CD8-positive, alpha-beta memory T cell (primary cell): ENCODE measurements at places on chromosomes 7 and 10.

DNA sequence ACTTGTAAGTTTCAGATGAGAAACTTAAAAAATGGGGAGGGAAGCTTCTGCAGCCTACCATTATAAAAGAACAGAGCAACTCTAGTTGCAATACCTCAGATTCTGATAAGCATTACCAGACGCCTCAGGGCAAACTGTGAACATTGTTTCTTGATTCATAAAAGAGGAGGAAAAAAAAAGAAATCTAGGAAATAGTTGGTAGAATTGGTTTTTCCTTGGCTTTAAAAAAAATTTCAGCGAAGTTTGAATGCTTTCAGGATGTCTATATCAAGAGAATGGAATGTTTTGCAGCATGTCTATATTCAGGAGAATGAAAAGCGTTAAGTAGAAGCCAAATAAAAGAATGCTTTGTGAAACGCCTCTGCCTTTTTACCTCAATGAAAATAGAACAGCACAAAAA, 17.5 kb upstream of the ANLN start:
- DNase-seq, result no peak

DNA sequence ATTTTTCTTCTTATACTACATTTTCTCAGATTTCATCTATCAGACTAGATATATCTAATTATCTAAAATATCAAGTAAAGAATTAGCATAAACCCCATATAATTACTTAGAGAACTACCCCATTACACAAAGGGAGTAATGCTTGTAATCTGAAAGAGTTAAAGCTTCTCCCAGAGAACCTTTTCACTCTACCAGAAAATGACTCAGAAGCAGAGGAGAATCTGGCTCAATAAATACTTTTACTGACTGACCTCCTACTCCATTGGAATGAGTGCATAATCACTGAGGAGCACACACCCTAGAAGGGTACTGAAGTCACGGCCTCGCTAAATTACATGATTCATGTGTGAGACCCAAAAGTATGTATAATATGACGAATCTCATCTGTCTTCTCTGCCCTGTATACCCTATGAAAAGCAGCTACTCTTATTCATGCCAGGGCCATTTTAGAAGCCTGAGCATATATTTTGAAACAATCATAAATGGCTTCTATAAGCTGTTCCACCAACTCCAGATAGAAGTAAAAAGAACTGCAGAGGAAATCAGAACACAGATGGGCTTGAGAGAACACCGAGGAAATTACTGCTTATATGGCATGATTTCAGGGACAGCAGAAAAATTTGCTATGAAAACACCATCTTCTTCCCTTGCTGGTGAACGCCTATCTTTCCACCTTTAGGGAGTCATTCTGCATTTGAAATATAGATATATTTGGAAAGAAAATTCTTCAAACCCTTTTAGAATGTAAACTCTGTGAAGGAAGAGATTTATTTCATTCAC, 32.7 kb downstream of the DNMBP start:
- no peak for DNase-seq

- no peak for DNase-seq
These were observed 210.5 kb upstream of the YAE1 start for GRCh38 chr7:39355664-39356063.

GRCh38 chr7:43647673-43648472, 65.0 kb downstream of the STK17A start:
- DNase-seq, result no peak

GRCh38 chr10:22369434-22370072, 24.3 kb downstream of the SPAG6 start:
- no peak for DNase-seq

- no peak for DNase-seq
These were observed 6.5 kb downstream of the BLVRA start for GRCh38 chr7:43764807-43765491.

GRCh38 chr7:101669307-101669706, 40.2 kb upstream of the MYL10 start:
- DNase-seq, result no peak

- no peak for DNase-seq
These were observed 184.7 kb upstream of the PCDH15 start for GRCh38 chr10:54985732-54986131.

- no peak for DNase-seq
These were observed 85.9 kb downstream of the ADARB2 start for GRCh38 chr10:1651270-1651966.

- no peak for DNase-seq
These were observed 14.9 kb downstream of the MINPP1 start for GRCh38 chr10:87519582-87519981.

GRCh38 chr10:33698033-33698432, 363.6 kb upstream of the NRP1 start:
- DNase-seq, result no peak

GRCh38 chr10:119515511-119516045, 26.9 kb downstream of the RGS10 start:
- no peak for DNase-seq

- DNase-seq, result no peak
These were observed 42.0 kb upstream of the PALS2 start for GRCh38 chr7:24531255-24531654.

DNA sequence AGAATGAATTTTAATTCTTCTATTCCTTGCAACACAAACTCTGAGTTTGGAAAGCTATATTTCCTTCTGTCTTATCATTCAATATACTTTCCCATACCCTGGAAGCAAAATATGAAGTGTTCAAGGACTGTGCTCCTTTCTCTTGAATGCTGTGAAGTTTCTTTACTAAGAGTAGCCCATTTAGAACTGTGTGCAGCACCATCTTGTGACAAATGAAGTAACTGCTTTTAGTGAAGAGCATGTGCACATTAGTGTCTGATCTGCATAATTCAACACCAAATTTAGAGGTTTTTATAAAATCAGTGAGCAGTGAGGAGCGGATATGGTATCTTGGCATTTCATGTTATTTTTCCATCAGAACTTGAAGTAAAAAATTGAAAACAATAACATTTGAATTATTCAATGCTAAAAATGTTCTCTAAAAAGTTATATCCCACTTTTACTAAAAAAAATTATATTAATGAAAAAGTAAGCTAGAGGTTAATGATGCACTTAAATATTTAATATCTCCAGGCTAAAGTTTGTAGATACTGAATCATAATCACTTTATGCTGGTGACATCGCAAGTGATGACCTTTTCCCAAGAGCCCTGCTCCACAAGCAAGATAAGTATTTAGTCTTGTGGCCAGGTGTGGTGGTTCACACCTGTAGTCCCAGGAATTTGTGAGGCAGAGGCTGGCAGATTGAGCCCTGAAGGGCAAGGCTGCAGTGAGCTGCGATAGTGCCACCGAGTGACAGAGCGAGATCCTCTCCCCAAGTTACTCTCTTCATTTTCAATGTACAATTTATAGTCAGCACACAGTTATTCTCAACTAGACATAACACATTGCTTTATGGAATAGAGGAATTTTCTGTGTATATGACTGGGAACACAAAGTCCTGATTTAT, 108.8 kb upstream of the PCLO start:
- DNase-seq, result no peak

DNA sequence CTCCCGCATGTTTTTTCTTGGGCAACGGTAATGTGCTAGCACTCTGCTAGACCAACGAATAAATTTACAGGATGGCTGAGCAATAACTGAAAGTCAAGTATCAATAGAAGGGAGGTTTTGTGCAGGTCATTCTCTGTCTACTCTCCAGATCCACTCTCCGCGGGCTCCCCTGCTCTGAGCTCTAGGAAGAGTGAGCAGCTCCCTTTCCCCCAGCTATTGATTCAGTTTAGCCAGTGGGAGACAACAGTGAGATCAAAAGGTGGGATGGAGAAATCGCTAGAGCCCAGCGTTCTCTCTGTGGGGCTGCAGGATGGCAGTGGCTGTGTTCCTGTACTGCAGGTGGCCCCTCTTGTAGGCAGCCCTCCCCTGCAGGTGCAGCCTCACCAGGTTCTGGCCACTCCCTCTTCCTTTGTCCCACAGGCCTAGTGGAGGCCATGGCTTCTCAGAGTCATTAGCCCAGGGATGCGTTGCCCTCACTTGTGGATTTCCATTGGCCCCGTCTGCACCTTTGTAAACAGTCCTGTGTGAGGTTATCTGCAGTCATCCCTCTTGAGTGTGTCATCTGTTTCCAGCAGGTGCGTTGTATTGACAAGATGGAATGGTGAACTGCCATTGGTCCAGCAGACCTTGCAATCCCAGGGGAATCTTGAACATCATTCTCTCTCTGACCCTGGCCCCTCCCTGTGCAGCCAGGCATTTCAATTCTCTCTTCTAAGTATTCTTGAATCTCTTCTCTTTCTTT, 11.1 kb downstream of the MSRB2 start:
- no peak for DNase-seq

DNA sequence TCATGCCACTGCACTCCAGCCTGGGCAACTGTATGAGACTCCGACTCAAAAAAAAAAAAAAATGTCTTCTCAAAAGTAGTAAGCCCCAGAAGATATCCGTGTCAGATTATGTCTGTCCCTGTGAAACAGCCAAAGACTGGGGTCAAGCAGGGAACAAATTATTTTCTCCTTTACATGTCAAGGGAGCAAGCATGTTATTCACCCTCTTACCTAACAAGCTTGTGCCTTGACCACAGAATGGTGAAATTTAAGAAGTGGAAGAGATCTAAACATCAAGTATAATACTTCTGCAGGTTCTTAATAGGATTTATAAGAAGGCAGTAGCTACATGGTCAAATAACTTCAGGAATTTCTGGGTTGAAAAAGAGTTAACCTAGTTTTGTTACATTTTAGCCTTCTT, 187.9 kb downstream of the ZNF365 start:
- DNase-seq, result no peak

- no peak for DNase-seq
These were observed 274.3 kb upstream of the NEBL start for GRCh38 chr10:21171197-21171935.

GRCh38 chr10:42768581-42769152, 13.9 kb upstream of the BMS1 start:
- no peak for DNase-seq

DNA sequence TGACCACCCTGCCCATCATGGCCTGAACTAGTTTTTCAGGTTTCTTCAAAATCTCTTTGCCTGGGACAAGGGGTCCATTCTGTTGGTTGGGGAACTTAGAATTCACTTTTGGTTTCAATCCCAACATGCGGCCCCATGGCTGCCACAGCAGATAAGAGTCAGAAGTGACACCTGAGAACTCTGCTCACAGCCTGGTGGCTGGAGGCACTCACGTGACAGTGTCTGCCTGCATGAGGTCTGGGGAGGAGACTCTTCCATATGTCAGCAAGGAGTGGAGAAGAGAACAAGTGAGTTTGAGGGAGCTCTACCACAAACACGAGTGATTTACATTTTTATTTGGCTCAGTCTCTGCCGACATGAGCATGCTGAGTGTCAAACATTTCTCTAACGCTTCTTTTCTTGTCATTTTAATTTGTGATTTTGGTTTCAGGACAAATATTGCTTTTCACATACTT, 370.4 kb downstream of the TNS3 start:
- no peak for DNase-seq

- DNase-seq, result no peak
These were observed 145.7 kb upstream of the CHST15 start for GRCh38 chr10:124239134-124239533.

DNA sequence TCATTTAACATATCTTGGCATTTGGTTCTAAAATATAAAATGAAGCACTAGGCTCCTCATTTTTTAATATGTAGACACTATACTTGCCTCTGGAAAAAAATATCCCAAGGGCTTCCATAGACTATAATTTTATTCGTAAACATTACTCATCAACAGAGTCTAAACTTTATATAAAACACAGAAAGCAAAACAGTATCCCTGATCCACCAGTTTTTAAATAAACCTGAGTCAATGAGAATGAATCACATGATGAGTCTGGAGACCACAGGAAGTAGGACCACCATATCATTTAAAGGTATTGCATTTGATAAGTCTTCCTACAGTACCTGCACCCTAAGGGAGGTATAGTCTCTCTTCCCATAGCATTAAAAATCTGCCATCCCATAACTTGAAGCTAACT, 228.0 kb downstream of the DGKI start:
- DNase-seq, result no peak

DNA sequence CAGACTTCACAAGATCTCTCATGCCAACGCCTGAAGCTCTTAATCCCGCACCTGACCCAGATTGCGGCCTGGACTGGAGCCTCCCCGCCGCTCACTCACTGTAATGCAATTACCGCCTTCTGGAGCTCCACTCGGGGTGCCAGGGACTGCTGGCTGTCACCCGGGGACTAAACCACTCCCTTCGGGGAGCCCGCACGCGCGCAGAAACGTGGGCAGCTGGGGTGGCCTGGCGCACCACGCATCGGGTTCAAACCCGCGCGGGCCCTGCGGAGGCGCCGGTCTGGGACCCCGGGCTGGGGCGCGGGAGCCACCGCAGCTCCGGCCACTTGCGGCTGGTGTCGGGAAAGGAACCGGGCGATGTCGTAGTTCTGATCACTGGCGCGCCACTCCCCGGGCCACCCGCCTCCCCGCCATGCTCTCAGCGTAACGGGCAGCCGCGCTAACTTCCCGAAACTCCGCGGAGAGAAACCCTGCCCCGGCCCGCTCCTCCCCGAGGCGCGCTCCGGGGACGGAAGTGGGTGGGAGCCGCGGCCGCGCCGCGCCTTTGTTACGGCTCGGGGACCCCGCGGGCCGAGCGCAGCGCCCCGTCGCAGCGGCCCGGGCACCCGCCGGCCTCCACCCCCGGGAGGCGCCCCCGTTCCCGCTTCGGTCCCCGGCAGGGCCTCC, 100.3 kb upstream of the SVIL start:
- peak; percentile 43 for DNase-seq

- no peak for DNase-seq
These were observed 10.3 kb downstream of the OR2A14 start for GRCh38 chr7:144133307-144133706.

- DNase-seq, result no peak
These were observed 75.4 kb downstream of the OTUD1 start for GRCh38 chr10:23514321-23514720.

DNA sequence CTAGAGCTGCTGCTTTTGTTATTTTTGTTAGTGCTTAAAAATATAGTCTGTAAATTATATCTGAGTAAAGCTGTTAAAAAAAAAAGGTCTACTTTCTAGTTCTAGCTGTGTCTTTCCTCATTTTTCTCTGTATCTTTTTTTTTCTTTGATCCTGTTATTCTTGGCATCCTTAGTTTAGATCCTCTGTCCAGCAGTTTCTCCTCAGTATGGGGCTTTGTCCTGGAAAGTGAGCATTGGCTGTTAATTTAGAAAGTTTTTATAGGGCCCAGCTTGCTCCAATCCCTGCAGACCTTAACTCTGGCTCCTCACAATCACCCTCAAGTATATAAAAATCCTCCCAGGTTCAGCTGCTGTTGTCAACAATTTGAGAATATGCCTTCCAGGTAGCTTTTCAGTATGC, 23.5 kb downstream of the DDX50 start:
- no peak for DNase-seq

DNA sequence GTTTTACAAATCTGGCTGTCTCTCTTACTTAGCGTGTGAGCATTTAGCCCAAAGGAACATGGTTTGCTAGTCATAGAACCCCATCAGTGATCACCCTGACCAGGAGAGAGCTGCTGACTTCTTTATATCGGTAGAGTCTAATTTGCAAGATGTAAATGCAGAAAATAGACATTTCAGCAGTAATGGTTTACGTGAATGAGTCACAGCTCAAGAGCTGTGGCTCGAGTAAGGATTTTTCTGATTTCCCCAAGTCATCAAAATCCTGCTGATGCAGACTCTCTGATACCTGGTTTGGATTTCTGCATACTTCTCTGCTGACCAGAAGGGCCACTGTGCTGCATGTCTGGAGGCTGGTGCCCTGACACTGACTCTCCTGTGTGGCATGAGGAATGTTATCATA, 25.7 kb downstream of the NUB1 start:
- DNase-seq, result no peak

- no peak for DNase-seq
These were observed 276.7 kb upstream of the MEOX2 start for GRCh38 chr7:15963206-15963605.

- DNase-seq, result peak; percentile 27
These were observed 846 bp downstream of the MINPP1 start for GRCh38 chr10:87505366-87506111.
